Right cardiac atrium (tissue), 5 donors: ENCODE measurements at places on chromosomes 1 and 21.

GRCh38 chr1:85584264-85584781, 3.8 kb downstream of the CCN1 start:
- DNase-seq = no peak

GRCh38 chr1:31707711-31708110, 3.9 kb upstream of the COL16A1 start:
- DNase-seq = no peak

GRCh38 chr1:22171951-22172715, 29.2 kb upstream of the WNT4 start:
- no peak for DNase-seq

- DNase-seq = no peak
Measured at GRCh38 chr1:119593805-119594204, 54.3 kb downstream of the ZNF697 start.

DNA sequence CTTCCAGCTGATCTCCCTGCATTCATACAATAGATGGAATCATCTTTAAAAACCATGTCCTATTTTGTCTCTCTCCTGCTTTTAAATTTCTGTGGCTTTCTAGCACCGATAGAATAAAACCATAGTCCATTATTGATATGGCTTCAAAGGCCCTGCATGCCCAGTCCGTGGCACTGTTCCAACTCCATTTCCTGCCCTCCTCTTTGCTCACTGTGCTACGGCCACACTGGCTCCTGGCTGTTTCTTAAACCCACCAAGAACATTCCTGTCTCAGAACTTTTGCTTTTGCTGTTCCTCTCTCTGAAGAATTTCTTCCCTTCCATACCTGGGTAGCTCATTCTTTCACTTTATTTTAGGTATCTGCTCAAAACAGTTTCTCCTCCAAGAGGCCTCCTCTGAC, 7.2 kb downstream of the SLAMF1 start:
- DNase-seq = no peak

GRCh38 chr1:150018165-150018564, 7.6 kb upstream of the OTUD7B start:
- DNase-seq = no peak

- DNase-seq = no peak
Measured at GRCh38 chr1:183248989-183249691, 63.1 kb downstream of the LAMC2 start.
